ENCODE measurements at places on chromosomes 16 and 17.

DNA sequence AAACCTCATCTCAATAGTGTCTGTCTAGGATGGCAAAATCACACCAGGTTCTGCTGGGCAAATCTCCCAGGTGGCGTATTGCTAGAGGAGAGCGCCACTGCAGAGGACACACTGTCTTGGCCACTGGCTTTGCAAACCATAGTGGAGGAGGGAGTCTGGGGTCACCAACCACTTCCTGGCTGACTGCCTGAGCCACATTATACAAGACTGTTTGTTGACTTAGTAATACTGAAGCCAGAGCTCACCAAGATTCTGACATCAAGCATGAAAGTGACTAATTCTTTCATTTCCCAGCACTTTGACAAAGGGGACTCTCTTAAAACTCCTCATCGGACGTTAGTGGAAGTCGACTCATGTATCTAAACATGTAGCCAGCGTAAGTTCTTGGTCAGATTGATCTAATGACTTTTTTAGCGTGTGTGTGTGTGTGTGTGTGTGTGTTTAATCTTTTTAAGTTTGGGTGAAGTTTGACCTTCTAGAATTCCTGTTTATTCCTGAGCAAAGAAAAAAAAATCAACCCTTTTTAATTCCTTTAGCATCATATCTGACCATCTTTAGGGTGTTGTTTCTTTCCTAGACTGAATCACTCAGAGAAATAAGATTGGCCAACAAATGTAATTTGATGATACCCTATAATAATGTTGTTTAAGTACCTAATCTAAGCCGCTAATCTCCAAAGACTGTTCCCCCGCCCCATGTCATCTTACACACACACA lies 13.7 kb downstream of the PITPNC1 start:
- DNase-seq = peak; percentile 97

DNA sequence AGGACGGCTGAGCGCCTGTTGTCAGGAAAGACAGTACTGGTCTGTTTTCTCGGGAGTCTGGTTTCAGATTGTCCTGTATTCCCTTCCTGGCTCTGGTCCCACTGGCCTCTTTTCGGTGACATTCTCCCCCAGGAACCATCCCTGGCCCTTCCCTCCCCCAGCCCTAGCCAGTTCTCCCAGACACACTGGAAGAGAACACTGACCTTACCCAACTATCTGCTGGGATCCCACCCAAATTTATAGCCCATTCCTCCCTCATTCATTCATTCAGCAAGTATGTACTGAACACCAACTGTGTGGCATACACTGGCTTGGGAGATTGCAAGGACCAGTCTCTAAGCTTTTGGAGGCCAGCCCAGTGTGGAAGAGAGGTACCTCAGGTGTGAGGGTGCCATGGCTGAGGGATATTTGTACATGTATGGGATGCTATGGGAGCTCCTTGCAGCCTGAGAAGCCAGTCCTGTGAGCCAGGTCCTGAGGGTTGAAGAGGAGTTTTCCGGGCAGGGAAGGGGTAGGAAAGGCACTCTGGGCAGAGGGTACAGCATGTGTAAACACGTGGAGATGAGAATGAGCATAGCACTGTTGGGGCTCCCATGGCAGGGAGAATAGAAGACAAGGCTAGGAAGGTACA lies 5.2 kb downstream of the RND2 start:
- DNase-seq = no peak

GRCh38 chr16:66515596-66516508 lies 34.1 kb downstream of the TK2 start:
- peak; percentile 89 for DNase-seq

GRCh38 chr17:3594051-3594800 lies 15.0 kb downstream of the TRPV1 start:
- peak; percentile 46 for DNase-seq

- DNase-seq = peak; percentile 82
Observed at GRCh38 chr17:2466931-2467330, 44.8 kb downstream of the METTL16 start.

DNA sequence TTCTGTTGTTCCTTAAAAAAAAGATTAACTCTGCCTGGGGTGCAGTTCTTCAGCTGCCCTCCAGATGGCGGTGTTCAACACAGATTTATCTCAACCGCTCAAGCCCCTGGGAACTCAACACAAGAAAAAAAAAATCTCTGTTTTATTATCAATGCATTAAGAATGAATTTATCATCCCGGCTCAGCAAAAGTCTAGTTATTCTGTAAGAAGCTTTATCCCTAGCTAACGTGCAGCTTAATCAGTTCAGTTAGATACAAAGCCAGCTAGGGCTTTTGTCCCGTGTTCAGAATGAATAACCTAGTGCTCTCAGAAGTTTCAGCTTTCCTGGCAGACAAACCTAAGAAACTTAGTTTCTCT lies 475.9 kb upstream of the CCL2 start:
- peak; percentile 74 for DNase-seq

DNA sequence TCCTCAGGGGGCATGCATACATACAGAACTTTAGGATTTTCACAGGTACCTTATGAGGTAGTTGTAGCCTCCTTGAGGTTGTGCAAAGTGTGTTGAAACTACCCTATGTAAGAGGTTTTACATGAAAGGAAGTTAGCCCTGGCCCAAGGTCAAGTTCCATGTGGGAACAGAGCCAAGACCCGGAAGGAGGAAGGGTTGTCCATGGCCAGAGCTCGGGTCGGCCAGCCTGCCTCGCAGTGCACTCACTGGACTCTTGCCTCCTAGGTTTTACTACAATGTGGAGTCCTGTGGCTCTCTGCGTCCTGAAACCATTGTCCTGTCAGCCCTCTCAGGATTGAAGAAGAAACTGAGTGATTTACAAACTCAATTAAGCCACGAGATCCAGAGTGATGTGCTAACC lies 8.2 kb downstream of the POLR2C start:
- DNase-seq = no peak

DNA sequence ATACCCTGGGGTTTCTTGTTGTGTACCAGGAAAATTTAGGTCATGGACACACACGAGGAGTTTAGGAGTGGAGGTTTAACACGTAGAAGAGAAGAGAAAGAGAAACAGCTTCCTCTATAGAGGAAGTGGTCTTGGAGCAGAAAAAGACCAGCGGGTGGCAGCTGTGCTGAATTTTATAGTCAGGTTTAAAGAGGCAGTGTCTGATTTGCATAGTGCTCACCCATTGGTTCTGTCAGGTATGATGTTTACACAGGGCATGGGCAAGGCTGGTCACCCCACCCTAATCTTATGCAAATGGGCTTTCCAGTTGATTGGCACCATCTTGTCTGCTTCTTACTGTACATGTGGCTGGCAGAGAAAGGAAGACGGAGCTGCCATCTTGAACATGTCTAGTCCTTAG lies 309.0 kb downstream of the CDH13 start:
- DNase-seq = no peak

- no peak for DNase-seq
Observed at GRCh38 chr17:69712801-69713311, 298.4 kb downstream of the MAP2K6 start.

GRCh38 chr17:19590912-19591551 lies 57.4 kb downstream of the SLC47A1 start:
- DNase-seq = no peak

- DNase-seq = peak; percentile 37
Observed at GRCh38 chr17:81253358-81254131, 14.4 kb downstream of the NDUFAF8 start.

GRCh38 chr16:1070084-1070863 lies 2.3 kb upstream of the SSTR5 start:
- DNase-seq = no peak
